ENCODE measurements at places on chromosomes 7 and 10.

GRCh38 chr10:71344993-71345480 is 26.0 kb downstream of the SLC29A3 start:
- DNase-seq: no peak

DNA sequence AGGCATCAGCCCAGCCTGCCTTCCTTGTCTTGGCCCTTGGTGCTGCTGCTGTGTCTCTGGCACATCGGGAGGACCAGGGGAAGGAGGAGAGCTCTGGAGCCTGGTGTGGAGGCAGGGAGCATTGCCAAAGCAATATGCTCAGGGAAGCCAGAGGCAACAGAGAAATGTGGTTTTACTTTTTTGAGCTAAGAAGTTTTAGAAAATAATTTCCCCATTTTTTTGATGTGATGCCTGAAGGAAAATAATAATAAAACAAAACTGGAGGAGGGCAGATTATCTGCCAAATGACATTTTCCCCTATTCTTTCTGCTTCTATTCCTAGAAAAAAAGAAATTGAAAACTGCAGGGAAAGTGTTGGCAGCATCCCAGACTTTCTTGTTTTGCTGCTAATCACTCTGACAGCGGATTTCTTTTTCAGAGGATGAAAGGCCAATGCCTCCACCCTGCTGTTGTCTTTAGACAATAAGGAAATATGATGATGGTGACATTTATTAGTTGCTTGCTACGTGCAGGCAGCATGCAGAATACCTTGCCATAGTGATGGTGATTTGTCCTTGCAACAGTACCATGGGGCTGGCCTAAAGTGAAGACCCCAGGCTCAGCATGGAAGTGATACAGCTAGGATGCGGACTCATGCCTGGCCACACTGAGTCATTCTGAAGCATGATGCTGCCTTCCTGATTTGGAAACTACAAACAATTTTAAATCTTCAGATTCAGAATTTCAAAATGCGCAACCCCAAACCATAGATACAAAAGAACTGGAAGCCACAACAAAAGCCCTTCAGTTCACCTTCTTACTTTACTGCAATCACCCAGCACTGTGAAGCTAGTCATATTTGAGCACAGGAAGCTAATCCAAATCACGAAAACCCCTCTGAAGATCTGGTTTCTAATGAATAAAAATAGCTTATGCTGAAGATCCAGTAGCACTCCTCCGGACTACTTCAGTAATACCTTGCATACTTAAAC is 260.2 kb upstream of the TMEM72 start:
- DNase-seq: no peak

DNA sequence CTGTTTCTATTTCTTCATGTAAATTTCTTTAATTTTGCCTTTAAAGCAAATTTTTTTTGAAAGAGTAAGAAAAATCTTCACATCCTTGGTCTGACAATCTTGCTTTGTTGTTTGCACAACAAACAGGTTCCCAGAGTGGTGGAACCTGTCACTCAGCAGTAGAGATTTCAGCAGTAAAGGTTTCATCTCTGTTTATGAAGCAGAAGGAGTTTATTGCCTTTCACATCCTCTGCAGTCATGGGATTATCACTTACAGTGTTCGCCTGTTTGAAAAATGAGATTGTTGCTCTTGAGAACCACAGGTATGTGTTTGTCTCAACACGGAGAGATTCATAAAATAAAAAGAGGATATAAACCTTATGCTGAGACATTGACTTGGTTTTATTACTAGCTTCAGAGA is 342.6 kb downstream of the IPMK start:
- DNase-seq: no peak

DNA sequence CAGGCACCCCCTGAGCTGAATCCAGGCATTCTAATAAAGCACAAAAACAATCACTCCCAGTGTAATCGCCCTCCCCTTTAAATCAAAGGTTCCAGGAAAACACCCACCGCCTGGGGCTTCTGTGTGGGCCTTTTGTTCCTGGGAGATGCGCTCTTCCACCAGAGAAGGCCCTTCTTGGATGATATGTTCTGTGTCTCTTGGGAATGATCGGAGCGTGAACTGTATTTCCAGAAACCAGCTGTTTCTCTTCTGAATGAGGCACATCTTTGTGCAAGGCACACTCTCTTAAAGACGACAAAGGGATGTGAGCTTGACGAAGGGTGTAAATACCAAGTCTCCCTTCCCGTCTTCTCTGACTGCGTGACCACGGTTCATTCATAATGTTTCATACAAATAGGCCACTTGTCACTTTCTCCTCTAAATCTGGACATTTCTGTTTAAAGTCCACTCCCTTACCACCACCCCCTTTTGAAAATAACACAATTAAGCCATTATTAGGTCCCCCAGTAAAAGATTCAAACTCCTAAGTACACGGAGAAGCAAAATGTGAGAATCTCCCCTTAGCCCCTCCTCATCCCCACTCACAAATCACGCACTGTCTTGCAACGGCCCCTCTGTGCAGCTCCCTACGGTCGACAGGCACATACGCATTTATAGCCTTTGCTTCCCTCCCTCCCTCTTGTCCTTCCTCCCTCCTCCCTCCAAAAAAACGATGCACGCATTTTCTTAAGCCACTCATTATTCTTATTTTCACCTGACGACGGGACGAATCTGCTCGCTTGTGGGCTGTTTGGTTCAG is 45.6 kb upstream of the ENO4 start:
- DNase-seq: no peak

- DNase-seq: no peak
Measured at GRCh38 chr10:29057822-29058331, 231.0 kb upstream of the LYZL1 start.

GRCh38 chr10:19889256-19889655 is 73.0 kb downstream of the PLXDC2 start:
- DNase-seq: no peak

GRCh38 chr10:132885451-132886210 is 56.7 kb downstream of the CFAP46 start:
- no peak for DNase-seq

DNA sequence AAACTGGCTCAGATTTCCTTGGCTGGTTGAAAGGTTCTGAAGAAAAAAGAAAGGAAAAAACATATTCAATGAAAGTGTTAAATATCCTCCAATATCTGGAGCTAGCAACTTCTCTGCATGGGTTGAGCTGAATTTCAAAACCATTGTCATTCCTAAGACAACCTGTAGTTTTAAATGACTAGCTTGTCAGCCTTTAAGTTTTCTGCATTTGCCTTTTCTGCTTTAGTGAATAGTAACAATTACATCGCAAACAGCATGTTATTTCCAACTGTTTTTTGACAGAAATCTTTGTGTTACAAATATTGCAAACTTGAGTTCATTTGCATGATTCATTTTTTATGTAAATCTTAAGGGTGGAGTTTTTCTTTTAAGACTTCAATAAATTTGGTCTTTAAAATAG is 852.3 kb upstream of the CELF2 start:
- DNase-seq: no peak

DNA sequence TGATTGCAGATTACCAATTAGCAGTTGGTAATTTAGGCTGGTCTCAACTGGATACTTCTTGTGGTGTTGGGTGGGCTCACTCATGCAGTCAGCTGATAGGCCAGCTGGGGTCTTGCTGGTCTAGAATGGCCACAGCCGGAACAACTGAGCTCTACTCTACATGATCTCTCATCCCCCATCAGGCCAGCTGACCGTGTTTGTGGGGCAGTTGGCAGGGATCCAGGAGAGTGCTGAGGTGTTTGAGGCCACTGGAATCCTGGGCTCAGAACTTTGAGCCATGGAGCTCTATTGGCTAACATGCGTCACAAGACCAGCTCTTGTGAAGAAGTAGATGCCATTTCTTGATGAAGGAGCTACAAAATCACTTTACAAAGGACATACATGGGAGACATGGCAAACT is 242.4 kb downstream of the GFRA1 start:
- DNase-seq: no peak

DNA sequence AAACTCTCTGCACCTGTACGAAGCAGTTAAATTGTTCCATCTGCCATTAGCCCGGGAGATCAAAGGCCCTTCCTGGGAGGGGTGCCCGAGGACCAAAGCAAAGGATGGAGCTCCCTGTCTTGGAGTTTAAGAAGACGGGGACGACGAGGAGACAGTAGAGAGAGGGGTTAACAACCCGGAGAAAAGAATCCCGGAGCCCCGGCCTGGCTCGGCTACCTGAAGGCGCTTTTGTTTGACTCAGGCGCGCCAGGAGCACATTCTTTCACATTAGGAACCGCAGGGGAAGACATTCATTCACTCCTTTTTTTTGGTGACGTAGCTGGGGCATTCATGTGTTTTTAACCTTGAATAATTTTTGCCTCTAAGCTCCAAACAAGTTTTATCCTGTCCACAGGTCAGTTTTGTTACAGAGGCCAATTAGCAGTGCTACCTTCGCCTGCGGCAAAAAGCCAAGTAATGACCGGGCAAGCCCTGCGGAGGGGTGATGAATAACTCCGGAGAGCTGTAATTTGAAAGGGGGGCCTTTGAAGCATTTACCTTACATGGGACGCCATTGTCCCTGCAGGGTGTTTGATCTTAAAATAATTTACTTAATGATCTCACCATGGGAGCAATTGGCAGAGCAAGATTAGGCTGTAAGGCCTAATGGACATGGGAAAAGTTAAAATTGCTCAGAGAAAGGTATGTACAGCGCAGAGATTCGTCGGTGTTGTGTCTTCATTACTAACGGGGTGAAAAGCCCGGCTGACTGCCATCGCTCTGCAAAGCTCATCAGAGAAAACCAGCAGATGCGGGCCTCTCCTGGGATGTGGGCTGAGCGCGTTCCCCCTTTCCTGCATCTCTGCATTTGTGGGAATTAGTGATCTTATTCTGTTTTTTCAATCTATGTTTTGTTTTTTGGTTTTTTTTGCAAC is 258.0 kb upstream of the SP4 start:
- DNase-seq: no peak

- DNase-seq: no peak
Measured at GRCh38 chr7:24834128-24834798, 77.0 kb upstream of the GSDME start.

DNA sequence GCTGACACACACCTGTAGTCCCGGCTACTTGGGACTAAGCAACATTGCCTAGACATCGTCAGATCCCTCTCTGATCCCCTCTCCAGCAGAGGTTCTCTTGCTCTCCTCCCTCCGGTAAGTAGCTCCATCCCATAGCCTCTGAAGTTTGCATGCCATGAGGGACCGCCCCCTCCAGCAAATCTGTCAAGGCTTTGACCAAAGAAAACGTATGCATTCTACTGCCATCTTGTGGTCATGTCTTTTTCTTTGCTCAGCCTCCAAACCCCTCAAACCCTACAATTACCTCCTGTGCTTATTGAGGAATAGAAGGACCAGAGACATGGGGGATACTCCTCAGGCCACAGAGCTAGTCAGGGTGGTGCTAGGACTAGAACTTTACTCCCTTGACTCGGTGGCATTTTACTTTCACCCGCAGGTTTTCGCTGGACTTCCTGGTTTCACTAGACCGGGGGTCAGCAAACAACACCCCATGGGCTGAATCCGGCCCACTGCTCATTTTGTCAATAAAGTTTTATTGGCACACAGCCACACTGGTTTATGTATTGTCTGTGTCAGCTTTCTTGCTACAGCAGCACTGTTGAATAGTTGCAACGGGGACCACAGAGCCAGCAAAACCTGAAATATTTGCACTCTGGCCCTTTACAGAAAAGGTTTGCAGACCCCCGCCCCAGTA is 202.6 kb upstream of the FOXK1 start:
- DNase-seq: no peak

DNA sequence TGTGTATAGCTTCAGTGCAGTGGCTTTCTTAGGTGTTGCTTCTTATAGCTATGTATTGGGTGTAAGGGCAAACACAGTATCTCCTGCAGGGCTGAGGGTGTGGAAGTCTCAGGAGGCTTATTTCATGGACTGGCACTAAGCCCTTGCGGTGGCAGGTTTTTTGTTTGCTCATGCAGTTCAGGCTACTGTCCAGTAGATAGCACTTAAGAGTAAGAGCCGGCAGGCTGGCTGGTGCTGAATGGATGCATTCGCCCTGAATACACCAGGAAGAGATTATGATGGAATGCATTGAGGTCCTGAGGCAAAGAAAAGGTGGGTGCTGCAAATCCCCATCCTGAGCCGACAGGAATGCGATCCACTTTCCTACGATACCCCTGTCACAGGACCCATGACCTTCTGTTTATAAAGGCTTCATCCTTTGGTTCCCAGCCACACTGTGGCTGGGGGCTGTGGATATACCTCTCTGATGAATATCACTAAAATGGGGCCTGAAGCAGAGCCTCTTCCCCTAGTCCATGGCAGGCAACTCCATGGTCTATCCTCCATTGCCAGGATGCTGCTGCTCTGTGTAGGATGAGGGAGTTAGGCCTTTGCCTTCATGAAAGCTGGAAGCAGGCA is 44.9 kb downstream of the ANXA8 start:
- no peak for DNase-seq

GRCh38 chr10:87927091-87927490 is 63.7 kb downstream of the PTEN start:
- no peak for DNase-seq

- no peak for DNase-seq
Measured at GRCh38 chr7:22723181-22723601, 3.8 kb upstream of the IL6 start.

GRCh38 chr7:140435252-140435895 is 31.5 kb downstream of the RAB19 start:
- no peak for DNase-seq

GRCh38 chr10:30675791-30676718 is 46.5 kb upstream of the LYZL2 start:
- no peak for DNase-seq

- DNase-seq: no peak
Measured at GRCh38 chr10:123463698-123464097, 202.5 kb upstream of the GPR26 start.

- DNase-seq: no peak
Measured at GRCh38 chr7:87599336-87599735, 1.3 kb downstream of the ABCB1 start.

- DNase-seq: no peak
Measured at GRCh38 chr7:4663239-4664018, 18.7 kb upstream of the FOXK1 start.

- DNase-seq: no peak
Measured at GRCh38 chr7:1714583-1715330, 44.7 kb downstream of the ELFN1 start.

GRCh38 chr7:139943401-139943800 is 114.3 kb downstream of the TBXAS1 start:
- no peak for DNase-seq

DNA sequence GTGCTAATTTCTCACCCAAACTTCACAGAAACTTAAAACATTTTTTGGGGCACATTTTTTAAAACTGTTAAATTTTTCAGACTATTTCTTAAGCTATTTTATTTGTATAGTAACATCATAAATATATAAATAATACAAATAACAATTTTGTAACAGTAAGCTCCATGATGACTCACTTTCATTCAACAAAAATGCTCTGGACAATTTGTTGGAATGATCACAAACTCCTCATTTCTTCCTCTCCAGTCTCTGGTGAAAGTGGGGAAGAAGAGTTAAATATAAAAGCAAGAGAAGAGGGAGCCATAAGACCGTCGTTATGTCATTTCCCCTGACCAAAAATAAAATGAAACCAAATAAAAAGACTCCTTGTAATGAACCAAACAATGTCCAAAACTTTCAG is 162.4 kb downstream of the AGMO start:
- DNase-seq: no peak

- no peak for DNase-seq
Measured at GRCh38 chr10:60806921-60807320, 28.6 kb downstream of the CDK1 start.

- DNase-seq: no peak
Measured at GRCh38 chr10:43045631-43046287, 31.1 kb upstream of the RET start.
